Posterior cingulate gyrus (tissue), 11 donors: ENCODE measurements at places on chromosomes 4 and X.

DNA sequence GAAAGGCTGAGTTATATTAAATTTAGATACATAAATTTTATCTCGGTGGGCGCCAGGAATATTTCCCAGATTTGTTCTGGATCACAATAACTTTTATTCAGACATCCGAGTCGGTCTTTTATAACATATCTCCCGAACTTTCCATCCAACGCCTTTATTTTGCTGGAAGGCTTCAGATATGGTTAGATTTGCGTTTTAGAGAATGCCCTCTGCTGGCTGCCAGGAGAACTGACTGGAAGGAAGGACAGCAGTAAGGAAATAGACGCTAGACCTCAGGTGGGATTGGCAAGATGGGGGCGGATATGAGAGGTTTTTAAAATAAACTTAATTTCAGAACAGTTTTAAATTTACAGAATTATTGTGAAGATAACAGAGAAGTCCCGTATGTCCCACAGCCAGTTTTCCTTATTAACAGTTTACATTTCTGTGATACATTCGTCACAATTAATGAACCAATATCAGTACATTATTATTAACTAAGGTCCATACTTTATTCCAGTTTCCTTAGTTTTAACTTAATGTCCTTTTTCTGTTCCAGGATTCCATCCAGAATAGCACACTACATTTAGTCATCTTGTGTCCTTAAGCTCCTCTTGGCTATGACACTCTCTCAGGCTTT lies 4.6 kb upstream of the KANTR start:
- peak; percentile 49 for DNase-seq

- DNase-seq, result peak; percentile 96
Observed at GRCh38 chr4:184343502-184344177, 126.0 kb upstream of the ENPP6 start.

- DNase-seq, result no peak
Observed at GRCh38 chrX:108734426-108734825, 1.9 kb downstream of the IRS4 start.

- DNase-seq, result no peak
Observed at GRCh38 chr4:150033901-150034300, 44.3 kb upstream of the DCLK2 start.

GRCh38 chr4:171875291-171875690 lies 62.1 kb downstream of the GALNTL6 start:
- DNase-seq, result no peak

DNA sequence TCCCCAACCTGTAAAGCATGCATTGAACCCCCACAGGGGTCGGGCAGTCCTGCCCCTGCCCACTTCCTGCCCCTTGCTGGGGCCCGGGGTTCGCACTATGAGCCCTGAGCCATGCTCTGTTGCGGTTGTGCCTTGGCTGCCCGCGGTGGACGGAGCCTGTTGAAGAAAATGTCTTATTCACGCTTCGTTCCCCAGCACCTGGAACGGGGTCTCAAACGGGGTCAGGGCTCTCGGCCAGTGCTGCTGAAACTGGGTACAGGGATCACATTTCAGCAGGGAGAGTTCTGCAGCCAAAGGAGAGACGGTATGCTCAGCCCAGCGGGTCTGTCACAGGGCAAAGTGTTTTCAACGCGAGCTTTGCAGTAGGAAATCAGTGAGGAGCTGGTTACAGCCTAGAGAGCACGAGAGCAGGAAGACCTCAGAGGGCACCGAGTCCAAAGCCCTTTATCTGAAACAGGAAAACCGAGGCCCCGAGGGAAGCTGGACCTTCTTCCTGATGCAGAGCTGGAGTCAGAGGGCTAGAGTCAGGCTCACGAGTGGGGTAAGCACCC lies 46.3 kb upstream of the AFAP1 start:
- DNase-seq, result no peak

DNA sequence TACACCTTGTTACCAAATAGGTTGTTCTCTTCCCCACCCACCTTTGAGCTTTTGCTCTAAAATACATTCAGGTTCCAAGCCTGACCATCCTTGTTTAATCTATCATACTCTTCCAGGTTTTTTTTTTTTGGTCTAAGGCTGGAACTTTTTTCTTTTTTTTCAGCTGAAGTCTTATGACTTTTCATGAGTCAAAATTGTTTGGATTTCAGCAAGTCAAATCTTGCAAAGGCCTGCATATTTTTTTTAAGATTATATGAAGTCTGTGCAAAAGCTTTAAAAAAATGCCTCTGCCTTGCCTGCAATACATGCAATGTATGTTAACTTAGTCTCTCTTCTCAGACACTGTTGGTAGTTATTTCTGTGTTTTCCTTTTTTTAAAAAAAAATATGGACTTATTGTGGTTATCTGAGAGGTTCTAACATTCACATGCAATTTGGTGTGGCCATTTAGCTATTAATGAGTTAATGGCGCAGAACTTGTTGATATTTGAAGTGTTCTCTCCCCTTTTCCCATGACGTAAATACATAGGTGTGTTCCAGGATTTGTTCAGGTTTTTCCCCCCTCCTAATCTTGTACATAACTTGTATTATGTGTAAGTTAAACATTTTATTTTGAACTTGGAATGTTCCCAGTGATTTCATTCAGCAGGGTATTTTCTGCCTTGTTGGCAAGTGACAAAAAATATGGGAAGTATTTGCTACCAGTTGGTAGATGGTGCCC lies 58.7 kb downstream of the CCKAR start:
- no peak for DNase-seq

- peak; percentile 15 for DNase-seq
Observed at GRCh38 chr4:39526765-39527295, 409 bp downstream of the UGDH start.

DNA sequence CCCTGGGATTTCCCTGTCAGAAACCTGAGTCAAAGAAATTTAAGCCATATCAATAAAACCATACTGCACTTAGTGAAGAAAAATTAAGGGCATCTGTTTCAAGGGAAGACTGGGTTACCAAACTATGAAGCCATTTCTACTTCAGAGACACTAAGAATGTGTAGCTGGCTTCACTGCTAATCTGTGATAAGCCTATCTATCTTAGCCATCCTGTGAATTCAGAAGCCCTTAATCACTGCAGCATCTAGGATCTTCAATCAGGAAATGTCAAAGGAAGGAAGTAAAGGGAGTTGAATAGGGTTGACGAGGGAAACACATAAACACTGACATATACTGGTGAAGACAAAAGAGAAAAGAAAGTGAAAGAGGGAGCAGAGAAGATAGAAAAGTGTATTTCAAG lies 777.6 kb upstream of the DIAPH2 start:
- no peak for DNase-seq

DNA sequence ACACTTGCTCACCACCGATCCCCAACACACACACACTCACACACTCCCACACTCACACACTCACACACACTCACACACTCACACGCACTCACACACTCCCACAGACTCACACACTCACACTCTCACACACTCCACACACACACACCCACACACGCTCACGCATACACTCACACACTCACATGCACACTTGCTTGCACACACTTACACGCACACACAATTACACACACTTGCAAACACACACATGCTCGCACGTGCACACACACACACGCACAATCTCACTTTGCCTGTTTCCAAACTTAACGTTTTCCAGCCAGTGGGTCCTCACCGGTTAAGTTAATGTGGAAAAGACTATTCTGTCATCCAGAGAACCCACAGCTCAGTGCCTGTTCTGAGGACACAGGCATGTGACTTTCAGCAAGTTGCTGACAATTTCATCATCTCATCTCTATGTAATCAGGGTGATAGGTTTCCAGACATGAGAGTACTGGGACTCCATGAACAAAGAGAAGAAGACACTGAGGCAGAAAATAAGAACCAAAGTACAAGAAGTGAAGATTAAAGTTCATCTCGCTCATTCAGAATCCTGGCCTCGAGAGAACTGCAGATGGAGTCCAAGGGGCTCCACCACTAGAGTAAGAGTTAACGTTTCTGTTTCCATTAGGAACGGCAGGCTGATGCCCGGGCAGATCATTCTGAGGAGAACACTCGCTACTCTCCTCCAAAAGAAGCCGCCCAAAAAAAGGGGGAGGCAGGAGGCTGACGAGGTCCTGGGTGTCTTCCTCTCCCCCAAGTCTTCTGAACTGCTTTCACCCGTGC lies 153.2 kb upstream of the FRG1 start:
- DNase-seq, result no peak

GRCh38 chrX:18871970-18872369 lies 111.9 kb downstream of the PHKA2 start:
- no peak for DNase-seq

- no peak for DNase-seq
Observed at GRCh38 chrX:23509256-23509655, 158.0 kb upstream of the PRDX4 start.

DNA sequence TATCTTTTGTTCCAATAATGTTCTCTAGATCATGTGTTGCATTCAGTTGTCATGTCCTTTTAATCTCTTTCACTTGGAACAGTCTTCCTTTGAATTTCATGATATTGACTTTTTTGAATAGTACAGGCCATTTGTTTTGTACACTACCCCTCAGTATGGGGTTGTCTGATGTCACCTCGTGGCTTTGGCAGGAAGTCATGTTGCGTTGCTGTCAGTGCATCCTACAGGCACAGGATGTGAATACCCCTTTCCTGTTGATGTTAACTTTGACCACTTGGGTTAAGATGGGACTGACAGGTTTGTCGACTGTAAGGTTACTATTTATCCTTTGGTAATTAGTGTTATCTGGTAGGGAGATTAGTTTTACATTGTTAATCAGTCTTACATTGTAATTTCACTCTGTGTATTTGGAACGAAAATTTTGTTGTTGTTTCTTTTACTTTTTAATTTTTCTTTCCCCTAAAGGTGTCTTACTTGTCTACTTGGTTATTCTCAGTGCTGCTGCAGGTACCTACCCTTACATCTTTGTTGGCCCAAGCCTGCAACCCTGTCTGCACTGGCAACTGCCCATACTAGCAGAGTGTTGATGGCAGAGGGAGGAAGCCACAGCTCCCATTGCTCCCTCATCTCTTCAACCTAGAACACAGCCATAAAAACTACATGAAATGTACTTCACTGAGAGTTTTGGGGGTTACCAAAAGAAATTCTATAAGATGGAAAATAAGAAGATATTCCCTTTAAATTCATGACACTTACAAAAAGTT lies 14.7 kb upstream of the ATP8A1 start:
- DNase-seq, result no peak
